ENCODE measurements at places on chromosomes 5 and 9. TPM values are rescaled to one million over a fixed set of nuclear protein-coding genes. Genes with fewer than 3 reads are reported as not detected.

The PCDHB9 gene
- total RNA-seq: 5.3 TPM

The TMC1 gene
- 1.00 TPM for total RNA-seq

The GMCL2 gene
- total RNA-seq: not detected

The S100Z gene
- total RNA-seq: 0.79 TPM

The SLC6A3 gene
- 0.10 TPM for total RNA-seq

The FAM174A gene
- total RNA-seq: 21.7 TPM

The LCN9 gene
- total RNA-seq: not detected

The SPINK7 gene
- not detected for total RNA-seq

The SHLD3 gene
- 3.3 TPM for total RNA-seq

The FOXD4L6 gene
- total RNA-seq: not detected

The C5orf34 gene
- 1.5 TPM for total RNA-seq

The CCDC183 gene
- total RNA-seq: 0.29 TPM

The TRPM3 gene
- total RNA-seq: 5.3 TPM

The PCDHB3 gene
- 1.2 TPM for total RNA-seq
